ENCODE measurements at places on chromosomes 13 and 19.

DNA sequence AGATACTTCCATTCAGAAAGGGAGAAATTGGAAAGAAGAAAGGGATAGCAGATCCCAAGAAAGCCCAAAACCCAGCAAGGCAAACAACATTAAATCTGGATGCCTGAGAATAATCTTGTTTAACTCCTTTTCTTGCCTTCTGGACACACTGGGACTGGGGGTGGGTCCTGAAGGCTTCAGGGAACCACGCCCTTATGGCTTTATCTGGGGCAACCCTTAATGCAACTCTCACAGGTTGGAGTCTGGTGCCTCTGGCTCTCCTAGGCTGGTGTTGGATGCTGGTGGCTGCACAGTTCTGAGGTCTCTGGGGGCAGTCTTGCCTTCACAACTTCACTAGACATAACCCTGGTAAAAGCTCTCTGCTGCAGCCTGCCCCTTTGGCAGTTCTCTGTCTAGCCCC lies 27.9 kb downstream of the PAN3 start:
- no peak for DNase-seq

GRCh38 chr13:74623761-74624160 lies 489.6 kb upstream of the KLF12 start:
- no peak for DNase-seq

- no peak for DNase-seq
Observed at GRCh38 chr19:46351241-46352041, 4.6 kb downstream of the PPP5C start.

GRCh38 chr19:16506961-16507360 lies 10.8 kb downstream of the C19orf44 start:
- DNase-seq = no peak

DNA sequence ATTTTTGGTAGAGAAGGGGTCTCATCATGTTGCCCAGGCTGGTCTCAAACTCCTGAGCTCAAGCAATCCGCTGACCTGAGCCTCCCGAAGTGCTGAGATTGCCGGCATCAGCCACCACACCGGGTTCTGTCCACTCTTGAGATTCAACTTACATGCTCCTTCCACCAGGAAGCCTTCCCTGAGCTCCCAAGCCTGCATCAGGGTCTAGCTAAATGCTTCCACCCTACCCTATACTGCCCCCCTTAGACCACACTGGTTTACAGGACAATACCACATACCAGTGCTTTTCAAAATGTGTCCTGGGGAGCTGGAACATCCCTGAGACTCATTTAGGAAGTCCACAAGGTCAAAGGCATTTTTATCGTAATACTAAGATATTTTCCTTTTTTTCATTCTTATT lies 15.1 kb upstream of the CACNG8 start:
- no peak for DNase-seq

- no peak for DNase-seq
Observed at GRCh38 chr13:112446867-112447266, 70.7 kb downstream of the SPACA7 start.

- no peak for DNase-seq
Observed at GRCh38 chr19:13120031-13120430, 2.0 kb downstream of the NACC1 start.

- no peak for DNase-seq
Observed at GRCh38 chr13:30862707-30863106, 43.4 kb upstream of the MEDAG start.

DNA sequence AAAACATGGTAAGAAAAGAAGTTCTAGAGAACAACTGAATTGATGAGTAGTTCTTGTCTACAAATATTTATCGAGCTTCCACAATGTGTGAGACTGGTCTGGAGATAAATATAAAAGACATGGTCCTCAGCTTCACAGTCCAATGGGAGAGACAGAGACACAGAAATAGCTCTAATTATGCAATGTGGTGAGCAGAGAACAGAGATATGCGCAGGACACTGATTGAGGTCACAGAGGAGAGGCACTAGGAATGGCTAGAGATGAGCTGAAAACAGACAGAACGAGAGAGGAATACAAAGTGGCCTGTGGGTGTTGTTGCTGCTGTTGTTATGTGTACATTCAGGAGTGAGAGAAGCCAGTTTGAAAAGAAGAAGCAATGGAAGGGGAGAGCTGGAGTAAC lies 53.2 kb downstream of the GPALPP1 start:
- no peak for DNase-seq

DNA sequence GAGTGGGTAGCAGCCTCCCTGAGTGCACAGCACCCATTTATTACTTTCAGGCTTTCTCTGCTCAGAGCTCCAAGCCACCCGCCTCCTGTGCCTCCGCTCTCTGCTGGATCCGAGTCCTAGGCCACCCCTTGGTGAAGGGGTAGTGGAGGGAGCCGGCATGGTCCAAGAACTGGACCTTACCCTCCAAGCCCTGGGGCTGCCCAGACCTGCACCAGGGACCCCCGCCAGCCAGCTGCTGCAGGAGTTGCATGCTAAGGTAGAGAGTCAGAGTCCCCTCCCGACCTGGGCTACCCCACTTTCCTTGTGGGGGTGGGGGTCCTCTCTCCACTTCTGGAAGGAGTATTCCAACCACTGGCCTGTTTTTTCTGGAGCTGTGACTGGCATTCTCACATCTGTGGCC lies 2.0 kb downstream of the FAM98C start:
- no peak for DNase-seq

DNA sequence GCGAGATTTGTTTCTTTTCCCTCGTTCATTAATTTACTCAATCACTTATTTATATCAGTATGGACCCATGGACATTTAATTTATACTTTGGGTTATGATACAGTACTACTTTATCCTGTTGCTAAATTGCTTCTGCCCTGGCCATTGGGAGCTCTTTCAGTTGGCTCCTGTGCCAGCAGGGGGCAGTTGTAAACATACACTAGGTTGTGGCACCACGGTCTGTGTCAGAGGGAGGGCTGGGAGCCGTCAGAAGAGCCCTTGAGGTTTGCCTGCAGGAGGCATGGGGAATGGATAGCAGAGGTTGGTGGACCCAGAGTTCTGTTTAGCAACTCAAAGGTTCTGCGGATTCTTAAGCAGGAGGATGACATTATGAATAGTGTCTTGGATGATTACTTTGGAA lies 94.3 kb downstream of the ERCC5 start:
- no peak for DNase-seq

- DNase-seq = no peak
Observed at GRCh38 chr19:45121827-45122345, 28.9 kb downstream of the PPP1R37 start.

DNA sequence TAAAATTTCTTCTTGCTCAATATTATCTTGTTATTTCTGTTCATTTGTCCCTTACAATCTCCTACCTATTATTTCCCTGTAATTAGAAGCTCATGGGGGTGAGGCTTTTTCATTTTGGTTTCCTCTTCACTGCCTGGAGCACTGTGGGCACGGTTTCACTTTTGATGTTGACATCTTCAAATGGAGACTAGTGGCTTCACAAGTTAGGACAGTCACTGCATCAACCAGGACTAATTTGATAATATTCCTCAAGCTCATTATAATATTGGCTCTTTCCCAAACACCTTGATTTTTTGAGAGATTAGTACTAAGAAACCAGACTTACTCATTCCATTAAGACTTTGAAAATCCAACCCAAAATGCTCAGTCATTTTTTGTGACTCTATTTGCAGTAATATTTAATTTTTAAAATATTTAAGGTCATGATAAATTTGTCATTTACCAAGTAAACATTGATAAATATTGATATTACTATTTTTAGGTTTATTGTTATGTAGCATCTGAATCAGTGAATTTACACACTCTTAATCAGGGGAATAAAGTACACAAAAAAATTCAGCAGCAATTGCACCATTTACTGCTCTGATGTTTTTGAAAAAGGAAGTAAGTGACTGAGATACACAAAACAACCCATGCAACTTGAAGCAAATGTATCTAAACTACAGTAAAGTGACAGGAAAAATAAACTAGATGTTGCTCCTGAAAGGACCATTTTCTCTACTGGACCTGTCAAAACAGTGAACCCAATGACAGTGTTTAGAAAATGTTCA lies 28.8 kb upstream of the RCBTB2 start:
- DNase-seq = no peak

GRCh38 chr13:21326155-21327031 lies 132.7 kb downstream of the ZDHHC20 start:
- no peak for DNase-seq

GRCh38 chr13:63414247-63414646 lies 1998.6 kb upstream of the PCDH20 start:
- DNase-seq = no peak

DNA sequence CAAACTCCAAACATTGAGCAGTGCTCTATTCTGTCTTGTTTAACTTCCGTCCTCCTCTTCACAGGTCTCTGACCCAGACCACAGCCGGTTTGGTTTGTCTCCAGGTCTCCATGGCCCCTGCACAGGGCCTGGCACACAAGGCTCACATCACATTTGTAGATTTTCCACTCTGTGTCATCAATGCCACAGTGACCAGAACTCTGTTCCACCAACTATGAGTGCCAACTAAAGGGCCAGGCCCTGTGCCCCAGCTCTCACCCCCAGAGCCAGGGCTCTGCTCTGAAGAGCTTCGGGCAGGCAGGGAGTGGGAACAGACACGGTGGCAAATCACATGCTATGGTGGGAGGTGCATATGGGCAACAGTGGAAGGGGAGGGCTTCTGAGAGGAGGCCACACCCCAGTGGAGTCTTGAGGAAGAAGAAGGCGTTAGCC lies 16.0 kb downstream of the SMG9 start:
- DNase-seq = no peak

- DNase-seq = no peak
Observed at GRCh38 chr13:98766697-98767096, 14.2 kb upstream of the SLC15A1 start.

- DNase-seq = no peak
Observed at GRCh38 chr19:56141417-56141993, 418 bp downstream of the ZNF444 start.

- DNase-seq = no peak
Observed at GRCh38 chr19:38277549-38277948, 13.2 kb downstream of the SPINT2 start.

DNA sequence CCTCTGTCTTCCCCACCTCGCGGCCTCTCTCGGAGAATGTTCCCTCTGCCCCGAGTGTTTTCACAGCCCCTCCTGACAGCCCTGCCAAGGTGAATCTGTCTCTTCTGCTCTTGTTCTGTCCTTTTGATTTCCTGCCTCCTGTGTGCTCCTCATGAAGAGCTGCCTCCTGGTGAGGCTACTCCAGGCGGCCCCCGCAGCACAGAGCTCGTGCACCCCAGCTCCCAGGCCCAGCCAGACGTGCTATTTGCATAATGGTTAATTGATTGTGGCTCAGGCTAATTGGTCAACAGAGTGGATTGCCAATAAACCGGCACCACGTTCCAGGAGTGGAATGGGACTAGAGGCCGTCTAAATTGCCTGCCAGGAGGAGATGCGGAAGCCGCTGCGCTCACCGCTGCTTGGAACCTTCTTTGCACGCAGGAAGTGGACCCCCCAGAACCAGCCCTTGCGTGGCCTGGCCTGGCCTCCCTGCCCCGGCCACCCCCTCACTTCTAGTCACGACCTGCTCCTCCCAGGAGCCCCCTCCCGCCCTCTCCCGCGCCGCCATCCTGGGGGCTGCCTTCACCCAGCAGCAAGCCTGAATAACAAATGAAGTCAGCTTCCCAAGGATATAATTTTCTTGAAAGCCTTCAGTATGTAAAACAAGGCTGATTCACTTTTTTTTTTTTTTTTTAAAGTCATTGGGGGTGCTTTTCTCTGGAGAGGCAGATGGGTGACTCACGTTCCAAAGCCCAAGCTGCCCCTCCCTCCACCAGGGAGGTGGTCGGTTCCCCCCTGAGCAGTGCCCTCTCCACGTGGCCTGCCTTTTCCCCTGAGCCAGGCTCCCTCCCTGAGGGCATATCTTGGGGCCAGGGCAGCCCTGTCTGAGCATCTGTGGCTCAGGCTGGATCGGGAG lies 144.0 kb downstream of the KDM4B start:
- no peak for DNase-seq

DNA sequence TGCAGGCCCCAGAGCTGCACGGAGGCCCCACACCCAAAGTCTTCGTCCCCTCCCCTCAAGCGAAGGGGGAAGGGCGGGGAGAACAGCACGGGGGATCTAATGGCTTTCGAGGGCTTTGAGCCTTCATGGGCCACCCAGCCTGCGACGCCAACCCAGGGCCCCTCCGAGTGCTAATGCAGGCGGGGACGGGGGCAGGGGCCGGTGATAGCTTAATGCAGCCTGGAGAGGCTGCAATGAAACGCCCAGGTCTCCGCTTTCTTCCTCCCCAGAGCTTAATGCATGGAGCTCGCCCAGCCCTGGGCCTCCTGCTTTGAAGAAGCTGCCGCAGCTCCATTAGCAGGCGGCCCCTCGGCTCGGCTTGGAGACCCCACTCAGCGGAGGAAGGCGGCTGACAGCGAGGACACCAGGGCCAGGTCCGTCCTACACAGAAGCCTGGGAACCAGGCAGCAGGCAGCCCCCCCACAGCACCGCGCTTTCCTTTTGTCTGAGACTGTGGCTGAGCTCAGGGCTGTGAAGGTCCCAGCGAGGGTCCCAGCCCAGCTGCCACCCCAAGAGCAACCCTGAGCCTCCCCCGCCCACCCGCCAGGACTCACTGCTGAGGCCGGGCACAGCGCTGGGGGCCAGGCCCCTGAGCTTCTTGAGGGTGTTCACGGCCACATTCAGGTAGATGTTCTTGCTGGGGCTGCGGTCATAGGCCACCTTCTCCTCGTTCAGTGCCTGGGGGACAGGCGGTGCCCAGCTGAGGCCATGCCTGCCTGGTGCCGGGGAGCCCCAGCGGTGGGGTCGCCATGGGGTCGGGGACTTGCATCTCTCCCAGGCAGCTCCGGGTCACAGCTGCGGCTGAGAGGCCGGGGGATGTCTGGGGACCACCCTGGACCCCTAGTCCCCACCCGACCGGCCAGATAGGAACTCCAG lies 7.5 kb upstream of the ATP8B3 start:
- no peak for DNase-seq

DNA sequence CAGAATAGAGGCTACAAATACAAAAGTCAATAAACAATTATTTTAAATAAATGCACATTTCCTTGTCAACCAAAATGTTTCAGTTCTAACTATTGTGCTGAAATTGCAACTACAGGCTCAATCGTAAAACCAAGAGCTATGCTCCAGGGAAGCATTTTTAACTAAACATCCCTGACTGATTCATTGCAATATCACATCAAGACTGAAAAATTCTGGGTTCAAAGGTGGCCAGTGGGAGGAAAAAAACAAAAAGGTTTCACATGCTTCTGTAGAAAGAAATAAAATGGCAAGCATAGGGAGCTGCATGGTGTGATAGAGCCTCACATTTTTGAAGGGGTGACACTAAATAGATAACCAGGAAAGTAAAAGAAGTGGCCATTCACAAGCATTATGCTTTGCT lies 862.8 kb downstream of the PCDH9 start:
- DNase-seq = no peak
